Hepatocyte (in vitro differentiated cells): ENCODE measurements at places on chromosomes 4 and X. TPM values are rescaled to one million over a fixed set of nuclear protein-coding genes. Genes with fewer than 3 reads are reported as not detected.
A peak's percentile ranks its signal among the peaks of the same experiment; 100 is the strongest.

DNA sequence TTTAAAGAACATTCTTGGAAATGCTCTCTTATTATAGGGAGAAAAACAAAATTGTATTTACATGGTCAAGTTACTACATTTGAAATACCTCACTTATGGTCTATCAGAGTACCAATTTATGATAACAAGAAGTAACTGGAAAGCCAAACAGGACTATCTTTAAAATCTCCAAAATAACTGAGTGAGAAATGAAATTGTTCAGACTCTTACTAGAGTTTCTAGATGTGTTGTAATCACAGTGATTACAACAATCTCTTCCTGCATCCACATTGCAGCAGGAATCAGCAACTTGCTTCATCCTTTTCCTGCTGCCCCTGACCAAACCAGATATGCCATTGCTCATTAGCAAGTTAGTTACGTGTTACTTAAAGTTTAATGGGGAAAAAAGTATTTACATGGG, 245.2 kb upstream of the SMIM31 start:
- H3K36me3 ChIP-seq, result no peaks in the 10 kb centered on the region
- H3K27ac ChIP-seq, result no peak overlapping the region
- no peaks in the 10 kb centered on the region for H3K4me1 ChIP-seq
- H3K27me3 ChIP-seq, result no peaks in the 10 kb centered on the region
- DNase-seq, result no peak

DNA sequence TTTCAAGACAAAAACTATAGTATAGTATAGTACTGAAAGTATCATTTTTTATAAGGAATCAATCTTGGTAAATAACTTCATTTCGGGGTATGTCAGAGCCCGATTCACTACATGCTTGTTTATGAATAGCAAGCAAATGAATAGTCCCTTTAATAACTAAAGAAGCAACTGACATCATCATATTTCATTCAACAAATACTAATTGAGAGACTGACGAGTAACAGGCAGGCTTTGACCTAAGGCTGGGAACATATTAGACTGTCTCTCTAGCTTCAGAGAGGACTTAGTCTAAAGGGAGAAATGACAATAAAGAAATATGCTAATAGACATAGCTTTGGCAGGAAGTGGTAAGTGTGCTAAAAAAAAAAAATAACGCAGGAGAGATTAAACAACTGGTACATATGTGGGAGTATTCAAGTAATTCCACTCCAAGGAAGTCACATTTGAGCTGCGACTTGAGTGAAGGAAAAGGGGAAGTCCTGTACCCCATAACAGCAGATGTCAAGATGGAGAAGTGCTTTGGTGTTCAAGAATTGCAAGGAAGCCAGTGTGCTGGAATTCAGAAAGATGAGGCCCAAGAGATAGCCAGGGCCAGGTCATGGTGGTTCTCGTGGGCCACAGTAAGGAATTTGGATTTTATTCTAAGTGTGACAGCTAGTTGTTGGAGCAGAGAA, 284.9 kb downstream of the FBXO8 start:
- H3K27me3 ChIP-seq, result no peaks in the 10 kb centered on the region
- H3K27ac ChIP-seq, result no peak overlapping the region
- H3K36me3 ChIP-seq, result no peaks in the 10 kb centered on the region

- no peaks in the 10 kb centered on the region for H3K4me1 ChIP-seq
- DNase-seq, result no peak
- H3K27ac ChIP-seq, result no peak overlapping the region
- no peaks in the 10 kb centered on the region for H3K27me3 ChIP-seq
- no peak overlapping the region for H3K4me3 ChIP-seq
- H3K36me3 ChIP-seq, result no peaks in the 10 kb centered on the region
These were observed 164.8 kb upstream of the RPS6KA3 start for GRCh38 chrX:20431486-20431885.

DNA sequence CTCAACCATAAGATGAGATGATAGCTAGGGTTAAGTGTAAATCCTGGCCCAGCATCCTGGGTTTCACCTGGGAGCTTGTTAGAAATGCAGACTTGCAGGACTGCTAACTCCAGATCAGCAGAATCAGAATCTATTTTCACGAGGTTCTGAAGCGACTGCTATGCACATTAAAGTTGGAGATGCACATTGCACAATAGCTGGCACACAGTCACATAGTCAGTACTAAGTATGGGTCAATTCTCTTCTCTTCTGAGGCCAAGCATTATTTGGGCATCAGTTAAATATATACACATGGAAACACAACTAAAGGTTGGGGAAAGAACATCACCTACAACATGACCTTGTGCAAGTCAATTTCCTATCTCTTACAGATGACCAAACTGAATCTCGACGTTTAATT, 155.1 kb upstream of the FGF13 start:
- no peak overlapping the region for H3K27ac ChIP-seq
- no peaks in the 10 kb centered on the region for H3K4me1 ChIP-seq
- H3K27me3 ChIP-seq, result no peaks in the 10 kb centered on the region
- no peak overlapping the region for H3K4me3 ChIP-seq
- H3K36me3 ChIP-seq, result no peaks in the 10 kb centered on the region
- no peak for DNase-seq

DNA sequence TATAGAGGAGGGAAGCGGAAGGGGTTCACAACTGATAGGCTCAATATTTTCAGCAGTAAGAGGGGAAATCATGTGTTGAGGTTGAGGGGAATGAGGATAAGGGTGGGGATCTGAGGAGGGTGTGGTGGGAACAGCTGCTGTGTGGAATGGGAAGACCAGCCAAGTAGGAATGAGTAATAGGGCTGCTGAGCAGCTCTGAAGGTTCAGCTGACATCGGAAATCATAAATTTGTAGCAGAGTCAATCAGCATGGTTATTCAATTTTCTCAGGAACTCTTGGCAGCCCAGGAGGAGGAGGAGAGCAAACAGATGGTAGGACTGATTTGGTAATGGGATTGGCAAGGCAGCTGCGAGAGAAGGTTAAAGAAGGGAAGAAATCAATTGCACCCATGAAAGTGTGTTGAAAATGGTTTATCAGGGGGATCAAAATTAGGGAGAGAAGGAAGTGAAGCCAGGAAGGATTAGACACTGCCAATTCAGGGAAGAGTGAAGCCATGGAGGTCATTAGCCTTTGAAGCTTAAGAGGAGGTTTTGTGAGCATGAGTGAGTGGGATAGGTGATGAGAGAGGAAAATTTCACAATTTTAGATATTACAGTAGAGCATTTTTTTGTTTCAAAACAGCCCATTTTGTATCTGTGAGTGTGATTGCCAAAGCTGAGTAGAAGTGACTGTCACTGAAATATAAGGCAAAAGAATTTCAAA, 82.6 kb downstream of the PCDH7 start:
- no peak overlapping the region for H3K4me3 ChIP-seq
- no peak overlapping the region for H3K27ac ChIP-seq
- no peaks in the 10 kb centered on the region for H3K27me3 ChIP-seq
- DNase-seq, result no peak

DNA sequence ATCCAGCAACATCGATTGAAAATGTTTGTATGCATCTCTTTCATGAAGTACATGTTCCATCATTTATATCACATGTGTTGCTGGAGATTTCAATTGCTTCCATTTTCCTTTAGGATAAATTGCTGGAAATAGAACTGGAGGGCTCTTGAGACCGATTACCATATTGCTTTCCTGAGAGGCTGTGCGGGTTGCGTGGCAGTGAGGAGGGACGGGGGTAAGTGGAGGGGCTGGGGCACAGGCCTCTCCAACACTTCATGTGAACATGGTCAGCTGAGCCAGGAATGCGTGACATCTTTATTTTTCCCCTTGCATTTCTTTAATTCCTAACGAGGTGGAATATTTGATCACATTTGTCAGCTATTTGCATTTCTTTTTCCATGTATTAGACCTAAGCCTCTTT, 144.6 kb downstream of the TBL1X start:
- H3K27me3 ChIP-seq, result no peaks in the 10 kb centered on the region
- DNase-seq, result no peak
- no peaks in the 10 kb centered on the region for H3K4me1 ChIP-seq

DNA sequence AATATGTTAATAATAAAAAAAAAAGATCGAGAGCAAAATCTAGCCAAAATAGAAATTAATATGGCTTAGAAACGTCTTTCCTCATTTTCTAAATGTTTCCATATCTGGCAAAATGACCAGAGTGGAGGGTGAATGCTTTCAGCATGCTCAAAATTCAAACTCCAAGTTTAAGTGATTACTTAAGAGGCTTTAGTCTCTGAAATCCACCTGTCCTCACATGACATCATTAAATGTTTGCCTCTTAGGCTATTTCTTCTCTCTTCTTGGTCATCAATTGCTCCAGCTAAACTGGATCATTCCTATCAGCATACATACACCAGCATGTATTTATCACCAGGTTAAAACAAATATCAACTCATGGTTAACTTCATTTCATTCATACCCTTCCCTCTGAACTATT, 54.5 kb upstream of the ATXN3L start:
- no peak for DNase-seq
- no peak overlapping the region for H3K4me3 ChIP-seq
- H3K36me3 ChIP-seq, result no peaks in the 10 kb centered on the region
- peaks cover 13% of the 10 kb centered on the region for H3K4me1 ChIP-seq

DNA sequence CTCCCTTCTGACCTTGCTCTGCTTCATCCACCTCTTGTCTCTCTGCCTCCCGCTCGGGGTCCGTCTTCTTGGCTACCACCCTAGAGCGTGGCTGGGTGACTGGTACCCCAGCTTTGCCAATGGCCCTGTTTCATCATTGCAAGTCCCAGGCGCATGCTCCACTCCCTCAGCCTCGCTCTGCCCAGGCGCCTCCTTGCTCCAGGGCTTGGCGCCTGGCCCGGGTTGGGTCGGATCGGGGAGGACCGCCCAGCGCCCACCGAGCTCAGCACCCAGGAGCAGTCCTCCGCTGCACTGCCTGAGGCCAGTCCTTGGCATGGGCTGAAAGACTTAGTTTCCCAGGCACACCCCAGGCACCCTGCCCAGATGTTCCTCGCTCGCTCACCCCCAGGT, 577 bp downstream of the BGN start:
- H3K4me3 ChIP-seq, result no peak overlapping the region
- peak; percentile 46 for DNase-seq
- H3K27me3 ChIP-seq, result no peaks in the 10 kb centered on the region
- H3K36me3 ChIP-seq, result no peaks in the 10 kb centered on the region

GRCh38 chrX:5431823-5432222, 796.8 kb downstream of the NLGN4X start:
- peak overlapping the region; percentile 68 for H3K27ac ChIP-seq
- H3K27me3 ChIP-seq, result no peaks in the 10 kb centered on the region
- no peak overlapping the region for H3K4me3 ChIP-seq

DNA sequence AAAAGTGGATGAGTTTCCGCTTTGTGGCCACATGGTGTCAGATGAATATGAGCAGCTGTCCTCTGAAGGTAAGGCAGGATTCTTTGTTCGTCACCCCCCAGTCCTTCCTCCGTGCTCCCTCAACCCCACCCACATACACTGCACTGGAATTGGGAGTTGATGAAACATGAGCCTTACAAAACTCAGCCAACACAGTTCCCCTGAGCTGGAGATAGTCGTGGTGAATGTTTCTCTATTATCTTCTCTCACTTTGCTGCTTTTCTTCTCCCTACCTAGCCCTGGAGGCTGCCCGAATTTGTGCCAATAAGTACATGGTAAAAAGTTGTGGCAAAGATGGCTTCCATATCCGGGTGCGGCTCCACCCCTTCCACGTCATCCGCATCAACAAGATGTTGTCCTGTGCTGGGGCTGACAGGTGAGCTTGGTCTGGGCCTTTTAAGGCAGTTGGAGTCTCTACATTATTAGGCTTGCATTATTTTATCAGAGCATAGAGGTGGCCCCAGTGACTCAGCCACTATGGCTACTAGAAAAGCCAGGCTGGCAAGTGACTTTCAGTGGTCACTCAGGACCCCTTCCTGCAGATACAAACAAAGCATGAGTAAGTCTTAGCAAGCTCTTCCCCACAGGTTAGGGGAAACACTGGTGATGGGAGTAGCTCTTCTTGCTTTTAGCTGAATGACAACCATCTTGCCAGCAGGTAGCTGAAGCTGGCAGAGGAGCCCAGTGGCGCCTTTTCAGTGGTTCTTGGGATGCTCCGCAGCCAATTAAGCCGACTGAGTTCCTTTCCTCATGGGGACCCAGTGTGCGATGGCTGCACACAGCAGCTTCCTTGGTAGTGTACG, 1.6 kb downstream of the RPL10 start:
- no peaks in the 10 kb centered on the region for H3K27me3 ChIP-seq
- H3K36me3 ChIP-seq, result peaks cover 3% of the 10 kb centered on the region
- peak overlapping the region; percentile 54 for H3K4me3 ChIP-seq
- H3K4me1 ChIP-seq, result peaks cover 4% of the 10 kb centered on the region
- peak overlapping the region; percentile 98 for H3K27ac ChIP-seq

DNA sequence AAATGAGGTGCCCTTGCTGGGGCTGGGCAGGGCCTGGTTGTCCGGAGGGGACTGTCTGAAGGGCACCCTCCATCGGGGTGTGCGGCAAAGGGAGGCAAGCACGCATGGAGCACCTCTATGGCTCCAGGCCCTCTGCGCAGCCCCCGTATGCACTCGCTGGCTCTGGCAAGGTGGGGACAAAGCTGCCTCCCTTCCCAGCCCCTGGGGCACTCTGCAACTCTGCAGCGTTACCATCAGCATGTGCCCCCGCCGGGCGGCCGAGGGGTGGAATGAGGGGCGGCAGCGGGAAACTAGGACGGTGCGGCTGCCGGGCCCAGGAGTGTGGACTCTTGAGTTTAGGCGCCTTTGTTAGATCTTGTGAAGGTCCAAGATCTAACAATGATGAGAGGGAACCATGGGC, 26.4 kb downstream of the TRMT44 start:
- no peak overlapping the region for H3K27ac ChIP-seq
- H3K27me3 ChIP-seq, result no peaks in the 10 kb centered on the region
- DNase-seq, result no peak
- H3K4me3 ChIP-seq, result no peak overlapping the region
- H3K36me3 ChIP-seq, result no peaks in the 10 kb centered on the region

DNA sequence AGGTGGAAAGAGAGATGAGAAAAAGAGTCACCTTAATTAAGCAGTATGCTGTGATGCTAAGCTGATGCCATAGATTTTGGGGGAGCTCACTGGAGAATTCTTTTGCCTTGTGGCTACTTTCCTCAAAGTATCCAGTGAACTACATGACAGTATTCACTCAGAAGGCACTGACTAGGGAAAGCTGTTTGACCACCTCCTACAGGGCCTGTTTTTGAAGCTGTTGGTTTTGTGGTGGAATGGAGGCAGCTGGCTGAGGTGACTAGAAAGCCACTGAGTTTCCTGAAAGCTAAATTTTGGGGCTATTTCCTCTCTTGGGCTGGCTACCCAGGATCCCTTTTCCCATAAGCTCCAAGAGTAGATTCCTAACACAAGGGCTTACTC, 124.8 kb upstream of the EOLA2 start:
- no peaks in the 10 kb centered on the region for H3K36me3 ChIP-seq
- no peaks in the 10 kb centered on the region for H3K27me3 ChIP-seq
- no peak for DNase-seq
- no peaks in the 10 kb centered on the region for H3K4me1 ChIP-seq
- no peak overlapping the region for H3K27ac ChIP-seq

DNA sequence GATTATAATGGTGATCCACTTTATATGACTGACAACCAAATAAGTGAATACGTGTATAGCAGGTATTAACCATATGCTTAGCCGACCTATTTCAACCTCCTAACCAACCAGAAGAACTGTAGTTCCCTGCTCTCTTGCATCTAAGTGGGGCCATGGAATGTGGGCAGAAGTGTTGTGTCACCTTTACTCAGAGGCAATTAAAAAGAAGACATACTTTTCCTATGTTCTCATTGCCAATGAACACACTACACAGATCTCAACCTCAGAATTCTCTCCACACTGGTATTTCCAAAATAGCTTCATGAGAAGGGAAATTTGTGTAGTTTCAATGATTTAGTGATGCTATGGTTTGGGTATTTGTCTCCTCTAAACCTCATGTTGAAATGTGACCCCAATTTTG, 3.2 kb upstream of the NFKB1 start:
- DNase-seq, result no peak
- H3K27ac ChIP-seq, result no peak overlapping the region
- no peak overlapping the region for H3K4me3 ChIP-seq
- H3K27me3 ChIP-seq, result no peaks in the 10 kb centered on the region

The TMEM175 gene
- polyA plus RNA-seq, result 31.4 and 49.7 TPM in 2 replicates

The NAP1L3 gene
- polyA plus RNA-seq, result 26.7 and 32.3 TPM in 2 replicates

The CLCN4 gene
- polyA plus RNA-seq, result 1.5 and 2.2 TPM in 2 replicates

The ATP10D gene
- polyA plus RNA-seq, result 8.0 and 14.0 TPM in 2 replicates

The STARD8 gene
- 1.1 and 2.8 TPM in 2 replicates for polyA plus RNA-seq

The DCAF12L1 gene
- polyA plus RNA-seq, result 0.05 and 0.86 TPM in 2 replicates
